ENCODE measurements at places on chromosomes 5 and 9.

- no peak for DNase-seq
Measured at GRCh38 chr5:4939042-4939781, 200.9 kb upstream of the ADAMTS16 start.

DNA sequence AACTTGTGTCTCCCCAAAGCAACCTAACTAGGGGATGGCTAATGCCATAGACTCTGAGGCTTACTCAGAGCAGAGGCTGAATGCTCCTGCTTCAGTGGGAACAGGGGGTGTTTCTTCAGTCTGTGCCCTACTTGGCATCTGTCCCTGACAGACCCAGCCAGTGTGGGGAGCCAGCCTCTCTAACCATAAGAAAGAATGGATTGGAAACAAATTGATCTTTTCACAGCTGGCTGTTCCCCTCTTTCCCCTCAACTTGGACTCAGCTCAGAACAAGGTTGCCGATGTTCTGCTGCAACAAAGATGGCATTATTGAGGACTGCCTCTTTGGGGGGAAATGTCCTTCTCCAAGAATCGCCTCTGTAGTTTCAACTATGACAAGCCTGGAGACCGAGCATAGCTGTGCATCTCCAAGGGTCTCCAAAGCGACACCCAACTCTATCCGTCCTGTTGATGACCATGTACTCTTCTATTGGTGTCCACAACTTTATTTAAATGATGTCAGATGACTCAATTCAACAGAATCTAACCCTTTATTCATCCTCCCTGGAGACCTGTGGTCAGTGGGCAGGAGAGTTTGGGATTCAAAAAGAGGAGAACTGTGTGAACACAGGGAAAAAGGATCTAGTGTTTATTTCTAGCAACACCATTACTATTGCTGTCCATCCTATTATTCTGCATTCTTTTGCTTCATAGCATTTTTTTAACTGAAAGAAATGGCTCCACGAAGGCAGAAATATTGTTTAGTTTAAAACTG lies 24.7 kb upstream of the TNC start:
- DNase-seq: no peak

DNA sequence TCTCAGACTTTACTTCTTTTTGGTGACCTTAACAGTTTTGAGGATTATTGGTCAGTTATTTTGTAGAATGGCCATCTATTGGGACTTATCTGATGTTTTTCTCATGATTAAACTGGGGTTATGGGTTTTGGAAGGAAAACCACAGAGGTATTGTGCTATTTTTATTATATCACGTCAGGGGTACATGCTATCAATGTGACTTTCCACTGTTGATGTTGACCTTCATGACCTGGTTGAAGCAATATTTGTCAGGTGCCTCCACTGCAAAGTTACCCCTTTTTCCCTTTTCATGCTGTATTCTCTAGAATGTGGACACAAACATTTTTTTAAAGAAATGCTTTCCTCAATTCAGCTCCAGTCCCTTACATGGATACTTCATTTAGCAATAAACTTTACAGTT lies 152.8 kb upstream of the TSLP start:
- no peak for DNase-seq

GRCh38 chr5:133506181-133506580 lies 106.2 kb downstream of the FSTL4 start:
- no peak for DNase-seq

DNA sequence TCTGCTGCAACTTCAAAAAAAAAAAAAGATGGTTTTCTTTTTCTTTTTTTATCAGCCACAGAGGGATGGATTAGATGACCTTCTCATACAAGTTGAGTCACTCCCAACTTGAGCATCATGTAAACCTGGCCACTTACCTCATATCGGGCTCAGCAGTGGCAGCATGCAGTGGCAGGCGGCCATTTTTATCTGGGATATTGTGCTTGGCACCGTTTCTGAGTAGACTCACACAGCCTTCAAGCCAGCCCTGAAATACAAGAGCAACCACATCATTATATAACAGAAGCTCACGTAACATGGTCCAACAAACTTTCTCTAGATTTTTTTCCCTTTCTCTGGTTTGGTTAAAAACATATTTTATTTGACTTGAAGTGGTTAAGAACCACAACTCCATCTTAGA lies 62.6 kb downstream of the ANKRD55 start:
- DNase-seq: no peak

- DNase-seq: no peak
Measured at GRCh38 chr5:27316271-27316650, 277.9 kb upstream of the CDH9 start.

DNA sequence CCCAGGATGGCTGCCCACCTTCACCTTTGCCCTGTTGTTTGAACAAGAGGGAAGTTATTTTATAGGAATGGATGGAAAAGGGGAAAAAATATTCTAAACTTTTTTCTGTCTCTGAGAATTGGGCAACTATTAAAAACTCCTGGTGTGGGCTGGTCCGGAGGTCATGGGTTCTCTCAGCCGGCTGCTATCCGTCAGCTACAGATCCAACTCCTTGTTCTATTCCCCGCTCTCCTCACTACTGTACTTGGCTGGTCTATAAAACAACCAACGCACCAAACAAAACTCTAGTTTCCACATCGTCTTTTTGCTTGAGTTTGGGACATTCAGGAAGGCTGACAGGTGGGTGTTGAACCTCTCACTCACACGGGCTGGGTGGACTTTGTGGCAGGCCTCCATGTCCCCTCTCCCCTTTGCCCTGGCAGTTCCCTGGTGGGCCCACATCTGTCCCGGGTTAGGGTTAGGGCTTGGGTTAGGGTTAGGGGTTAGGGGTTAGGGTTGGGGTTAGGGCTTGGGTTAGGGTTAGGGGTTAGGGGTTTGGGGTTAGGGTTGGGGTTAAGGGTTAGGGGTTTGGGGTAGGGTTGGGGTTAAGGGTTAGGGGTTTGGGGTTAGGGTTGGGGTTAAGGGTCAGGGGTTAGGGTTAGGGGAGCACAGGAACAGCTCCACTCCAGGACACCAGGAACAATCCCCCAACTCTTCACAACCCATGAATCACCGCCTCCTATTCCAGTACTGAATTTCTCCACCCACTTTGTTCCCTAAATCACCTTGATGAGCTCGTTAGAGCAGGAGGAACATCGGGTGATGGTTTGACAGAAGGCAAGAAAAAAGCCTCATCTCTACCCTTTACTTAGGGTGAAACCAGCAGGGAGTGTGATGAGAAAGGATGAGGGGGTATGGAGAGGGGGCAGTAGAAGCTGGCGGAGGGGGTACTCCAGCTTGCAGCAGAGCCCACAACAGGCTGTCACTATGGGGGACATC lies 302.1 kb upstream of the IRX4 start:
- DNase-seq: no peak

GRCh38 chr9:113421726-113422125 lies 11.2 kb downstream of the C9orf43 start:
- no peak for DNase-seq

GRCh38 chr5:154830219-154830595 lies 20.2 kb downstream of the FAXDC2 start:
- DNase-seq: no peak

GRCh38 chr5:89342106-89342876 lies 459.3 kb upstream of the MEF2C start:
- DNase-seq: no peak

GRCh38 chr9:76459694-76460635 lies 983 bp downstream of the GCNT1 start:
- no peak for DNase-seq

DNA sequence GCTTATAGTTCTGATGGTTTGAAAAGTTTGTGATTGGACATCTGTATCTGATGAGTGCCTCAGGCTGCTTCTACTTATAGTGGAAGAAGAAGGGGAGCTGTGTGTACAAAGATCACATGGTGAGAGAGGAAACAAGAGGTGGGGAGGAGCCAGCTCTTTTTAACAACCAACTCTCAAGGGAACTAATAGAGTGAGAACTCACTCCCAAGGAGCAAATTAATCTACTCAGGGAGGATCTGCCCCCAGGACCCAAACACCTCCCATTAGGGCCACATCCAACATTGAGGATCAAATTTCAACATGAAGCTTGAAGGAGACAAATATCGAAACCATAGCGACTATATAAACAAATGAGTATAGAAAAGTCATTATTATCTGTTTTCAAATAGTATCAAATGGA lies 64.7 kb upstream of the PRLR start:
- no peak for DNase-seq

- no peak for DNase-seq
Measured at GRCh38 chr9:23081377-23081776, 634.8 kb downstream of the DMRTA1 start.

DNA sequence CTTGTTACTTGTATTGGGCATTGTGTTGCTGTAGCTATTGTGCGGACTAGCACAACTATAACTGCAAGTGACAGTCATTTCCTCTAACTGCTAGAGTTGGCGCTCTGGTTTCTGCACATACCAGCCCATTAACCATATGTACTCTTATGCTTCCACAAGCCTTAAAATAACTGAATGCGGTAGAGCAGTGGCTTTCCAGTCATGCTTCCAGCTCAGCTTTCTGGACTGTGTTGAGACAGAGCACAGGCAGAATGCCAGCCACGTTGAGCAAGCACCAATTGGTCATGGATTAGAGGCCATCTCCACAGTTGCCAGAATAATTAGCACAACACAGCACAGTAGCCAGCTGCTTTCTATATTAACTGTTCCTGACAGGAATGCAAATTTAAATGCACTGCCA lies 12.2 kb downstream of the INVS start:
- DNase-seq: peak; percentile 84

- DNase-seq: no peak
Measured at GRCh38 chr5:83848941-83849340, 128.3 kb upstream of the HAPLN1 start.

DNA sequence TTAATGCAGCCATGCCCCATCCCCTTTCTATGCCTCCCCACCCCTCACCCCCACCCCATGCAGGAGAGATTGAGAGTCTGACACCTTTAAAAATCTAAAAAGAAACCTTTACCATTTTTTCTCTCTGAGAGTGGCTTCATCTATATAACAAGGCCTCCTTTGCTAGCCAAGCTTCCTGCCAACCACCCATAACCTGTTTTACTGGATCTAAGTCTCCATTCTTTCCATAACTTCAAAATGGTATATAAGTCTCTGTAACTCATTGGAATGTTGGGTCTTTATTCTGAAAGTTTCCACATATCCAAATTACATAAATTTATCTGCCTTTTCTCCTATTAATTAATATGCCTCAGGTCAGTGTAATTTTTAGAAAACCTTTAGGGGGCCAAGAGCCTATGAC lies 1174.0 kb downstream of the MAT2B start:
- DNase-seq: no peak

- no peak for DNase-seq
Measured at GRCh38 chr9:108213511-108213910, 642.3 kb downstream of the ACTL7B start.

- no peak for DNase-seq
Measured at GRCh38 chr9:88387552-88388202, 567 bp upstream of the SPIN1 start.

DNA sequence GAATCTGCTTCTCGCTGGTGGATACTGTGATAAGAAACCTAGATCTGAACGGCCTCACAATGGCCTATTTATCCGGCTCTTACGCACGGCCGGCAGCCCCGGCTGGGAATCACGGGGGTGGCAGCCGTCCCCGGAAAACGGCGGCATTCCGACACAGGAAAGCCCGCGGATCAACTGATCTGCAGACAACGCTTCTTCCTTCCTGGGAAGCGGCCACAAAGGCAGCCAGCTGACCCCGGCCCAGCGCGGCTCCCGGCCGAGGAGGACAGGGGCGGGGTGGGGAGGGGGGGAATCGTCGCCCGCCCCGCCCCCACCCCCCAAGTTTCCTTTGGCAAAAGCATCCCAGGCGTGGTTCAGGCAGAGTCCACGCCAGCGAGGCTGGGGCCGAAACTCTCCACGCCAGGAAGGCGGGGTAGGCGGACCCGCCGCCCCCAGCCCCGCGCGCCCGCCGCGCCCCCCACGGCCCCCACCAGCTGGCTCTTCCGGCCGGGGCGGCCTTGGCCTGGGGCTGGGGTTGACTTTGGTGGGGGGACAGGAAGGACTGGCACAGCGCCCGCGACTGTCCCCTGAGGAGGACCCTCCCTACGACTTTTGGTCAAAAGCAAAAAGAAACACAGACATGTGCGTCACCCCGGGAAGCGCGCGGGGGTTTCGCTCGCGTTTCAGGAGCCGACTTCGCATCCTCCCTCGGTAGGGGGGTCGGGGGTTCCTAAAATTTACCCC lies 247.7 kb upstream of the ANKRD55 start:
- DNase-seq: no peak

- DNase-seq: no peak
Measured at GRCh38 chr9:114276908-114277821, 45.7 kb upstream of the ORM1 start.

DNA sequence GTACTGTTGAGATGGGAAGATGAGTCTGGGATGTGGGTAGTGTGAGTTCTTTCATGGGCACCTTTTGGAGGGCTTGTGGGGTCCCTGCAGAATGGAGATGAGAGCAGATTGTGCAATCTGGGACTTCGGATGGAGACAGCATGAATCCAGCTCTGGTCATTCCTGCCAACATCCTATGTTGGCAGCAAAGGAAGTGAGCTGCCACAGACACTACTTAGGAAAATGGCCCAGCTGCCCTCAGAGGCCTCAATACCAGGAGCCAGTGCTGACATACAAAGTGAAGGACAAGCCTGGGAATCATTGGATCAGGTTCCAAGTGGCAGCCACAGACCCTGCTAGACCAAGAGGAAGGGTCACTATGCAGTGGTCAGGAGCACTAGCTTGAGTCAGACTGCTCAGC lies 402.8 kb downstream of the CDK5RAP2 start:
- DNase-seq: no peak

GRCh38 chr5:180799902-180800801 lies 2.5 kb downstream of the MGAT1 start:
- no peak for DNase-seq

DNA sequence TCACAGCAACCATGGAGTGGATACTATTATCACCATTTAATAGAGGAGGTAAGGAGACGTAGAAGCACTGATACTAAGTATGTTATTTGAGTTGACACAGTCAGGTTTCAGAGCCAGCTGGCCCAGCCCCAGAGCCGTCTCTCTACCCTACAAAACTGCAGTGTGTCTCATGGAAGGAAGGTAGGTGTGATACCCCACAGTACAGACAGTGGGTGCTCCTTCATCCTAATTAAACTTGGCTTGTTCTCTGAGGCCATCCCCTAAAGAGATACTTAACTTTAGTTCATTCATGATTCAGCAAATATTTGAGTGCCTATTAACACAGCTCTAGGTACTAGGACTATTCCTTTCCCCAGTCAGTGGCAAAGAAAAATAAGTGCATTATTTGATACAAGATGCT lies 22.6 kb downstream of the PIP5K1B start:
- no peak for DNase-seq

Data from NCI-H1694 (cell line).